ENCODE measurements at places on chromosomes 3 and 15.

DNA sequence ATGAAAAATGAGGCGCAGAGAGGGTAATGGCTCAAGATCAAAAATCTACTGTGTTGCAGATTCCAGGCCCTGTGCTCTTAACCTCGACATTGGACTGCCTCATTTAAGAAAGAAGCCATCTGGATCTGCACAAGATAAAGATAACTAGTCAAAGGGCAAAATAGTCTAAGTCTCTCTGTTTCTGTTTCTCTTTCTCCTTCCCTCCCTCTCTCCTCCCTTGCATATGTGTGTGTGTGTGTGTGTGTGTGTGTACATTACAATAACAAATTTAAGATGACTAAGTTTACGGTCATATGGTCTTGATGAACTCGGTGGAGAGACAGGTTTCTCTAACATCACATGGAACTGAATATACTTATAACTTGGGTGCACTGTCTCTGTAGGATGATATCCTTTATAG, 69.2 kb downstream of the MEIS2 start:
- DNase-seq = no peak

- no peak for DNase-seq
Measured at GRCh38 chr15:101239724-101240136, 12.1 kb downstream of the CHSY1 start.

DNA sequence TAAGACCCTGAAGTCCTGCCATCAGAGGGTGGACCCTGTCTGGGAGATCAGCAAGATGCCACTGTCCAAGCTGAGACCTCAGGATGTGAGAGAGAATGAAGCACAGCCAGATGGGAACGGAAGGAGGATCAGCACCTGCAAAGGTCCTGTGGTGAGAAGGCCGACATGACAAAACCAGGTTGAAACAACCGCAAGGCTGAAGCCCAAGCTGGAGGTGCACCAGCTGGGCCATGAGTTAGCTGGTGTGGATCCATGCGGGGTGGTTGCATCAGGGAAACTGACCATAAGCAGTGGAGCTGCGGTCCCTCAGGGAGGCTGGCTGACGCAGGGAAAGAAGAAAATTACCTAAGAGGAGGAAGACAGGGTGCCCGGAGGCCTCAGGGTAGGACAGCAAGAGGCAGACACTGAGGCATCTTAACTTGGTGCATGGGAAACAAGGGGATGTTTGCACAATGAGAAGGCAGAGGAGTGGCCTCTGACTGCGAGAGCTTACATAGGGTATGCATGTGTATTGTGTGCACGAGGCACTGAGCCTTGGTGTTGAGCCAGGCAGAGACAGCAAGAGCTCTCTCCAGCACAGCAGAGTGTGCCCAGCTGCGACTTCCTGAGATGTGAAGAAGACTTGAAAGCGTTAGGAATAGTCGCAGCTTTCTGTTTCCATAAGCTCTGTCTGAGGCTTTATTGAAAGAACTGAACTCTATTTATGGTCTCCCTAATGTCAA, 497.7 kb downstream of the OCA2 start:
- DNase-seq = no peak

DNA sequence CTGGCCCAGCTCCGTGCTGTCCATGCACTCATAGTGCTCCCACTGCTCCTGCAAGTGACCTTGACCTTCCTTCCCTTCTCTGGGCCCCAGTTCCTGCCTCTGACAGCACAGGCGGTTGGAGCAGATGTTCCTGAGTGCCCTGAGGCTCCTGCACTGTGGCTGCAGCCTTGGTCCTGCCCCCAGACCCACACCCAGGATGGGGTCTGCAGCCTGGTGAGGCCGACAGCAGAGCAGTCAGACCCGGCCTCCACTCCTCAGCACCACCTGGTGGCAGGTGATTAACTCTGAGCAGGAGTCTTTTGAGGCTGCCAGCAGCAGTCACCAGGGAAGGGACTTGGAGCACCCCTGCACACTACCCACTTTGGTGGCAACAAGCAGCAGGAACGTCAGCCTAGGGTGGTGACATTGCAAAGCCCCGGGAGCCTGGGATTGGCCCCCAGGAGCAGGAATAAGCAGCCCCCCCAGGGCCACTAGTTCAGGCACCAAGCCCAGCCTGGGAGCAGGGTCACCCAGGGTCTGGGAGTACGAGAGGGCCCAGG, 64.6 kb downstream of the CYP11A1 start:
- peak; percentile 72 for DNase-seq

DNA sequence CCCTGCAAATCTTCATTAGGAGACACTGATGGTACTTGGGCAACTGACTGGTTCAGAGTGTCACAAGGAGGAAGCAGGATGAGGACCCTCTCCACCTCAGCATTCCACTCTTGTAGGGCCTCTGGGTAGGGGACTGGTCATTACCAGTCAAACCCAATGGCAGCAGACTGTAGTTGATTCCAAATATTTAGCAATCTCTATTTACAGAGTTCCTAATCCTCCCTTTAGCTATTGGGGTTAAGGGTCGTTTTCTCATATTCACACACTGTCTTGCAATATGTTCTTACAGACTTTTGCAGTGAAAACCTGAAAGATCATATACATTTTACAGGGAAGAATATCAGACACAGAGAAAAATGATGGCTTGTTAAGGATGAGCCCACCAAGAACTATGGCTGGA, 397.7 kb downstream of the GAP43 start:
- no peak for DNase-seq

DNA sequence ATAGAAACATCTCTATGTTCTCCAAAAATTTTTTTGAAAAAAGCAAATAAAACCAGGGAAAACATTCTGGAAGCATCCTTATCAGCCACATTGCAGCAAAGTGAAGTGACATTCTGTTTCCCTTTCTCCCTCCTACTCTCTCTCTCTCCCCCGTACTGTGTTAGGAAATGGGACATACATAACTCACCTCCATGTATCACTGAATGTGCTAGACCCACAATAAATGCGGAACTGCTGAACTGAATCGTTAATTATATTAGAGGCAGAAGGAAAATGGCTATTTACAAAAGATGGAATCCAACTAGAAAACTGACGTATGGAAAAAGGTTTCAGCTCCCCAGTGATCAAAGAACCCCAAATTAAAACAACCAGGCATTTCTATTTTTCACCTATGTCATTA, 129.8 kb downstream of the MINAR1 start:
- DNase-seq = no peak

DNA sequence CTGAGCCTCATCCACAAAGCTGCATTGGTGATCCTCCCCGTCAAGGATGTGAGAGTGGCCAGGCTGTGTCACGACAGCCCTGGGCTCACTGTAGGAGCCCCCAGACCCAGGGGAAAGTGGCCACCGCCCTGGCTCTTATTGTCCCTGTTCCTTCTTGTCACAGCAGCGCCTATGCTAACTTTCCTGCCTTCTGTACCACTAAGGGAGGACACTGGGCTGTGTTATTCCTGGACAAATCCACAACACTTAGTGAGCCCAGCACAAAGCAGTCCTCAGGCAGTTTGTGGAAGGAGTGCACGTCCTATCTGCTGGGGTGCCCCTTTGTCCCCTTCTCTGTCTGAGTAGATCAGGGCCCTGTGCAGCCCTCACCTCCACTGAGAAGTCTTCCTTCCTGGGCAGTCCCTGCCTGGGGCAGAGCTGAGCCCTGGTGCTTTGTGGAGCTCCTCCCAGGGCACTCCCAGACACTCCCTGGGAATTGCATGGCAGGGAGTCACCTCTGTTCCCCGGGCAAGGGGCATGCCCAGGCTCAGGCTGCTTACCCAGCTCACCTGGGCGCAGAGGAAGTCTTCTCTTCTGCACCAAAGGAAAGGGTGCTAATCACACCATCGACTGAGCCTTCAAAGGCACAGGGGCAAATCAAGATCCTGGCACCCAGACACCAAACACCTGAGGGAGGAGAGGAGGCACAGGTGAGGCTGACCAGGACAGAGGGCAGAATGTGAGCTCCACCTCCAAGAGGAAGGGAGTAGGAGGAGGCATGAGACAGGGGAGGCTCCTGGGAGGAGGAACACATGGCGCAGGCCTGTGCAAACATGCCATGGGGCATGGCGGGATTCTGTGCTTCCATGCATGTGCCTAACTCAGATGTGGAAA, 138.7 kb downstream of the KLF13 start:
- DNase-seq = no peak

- DNase-seq = no peak
Measured at GRCh38 chr3:190130037-190130436, 9.3 kb upstream of the P3H2 start.

DNA sequence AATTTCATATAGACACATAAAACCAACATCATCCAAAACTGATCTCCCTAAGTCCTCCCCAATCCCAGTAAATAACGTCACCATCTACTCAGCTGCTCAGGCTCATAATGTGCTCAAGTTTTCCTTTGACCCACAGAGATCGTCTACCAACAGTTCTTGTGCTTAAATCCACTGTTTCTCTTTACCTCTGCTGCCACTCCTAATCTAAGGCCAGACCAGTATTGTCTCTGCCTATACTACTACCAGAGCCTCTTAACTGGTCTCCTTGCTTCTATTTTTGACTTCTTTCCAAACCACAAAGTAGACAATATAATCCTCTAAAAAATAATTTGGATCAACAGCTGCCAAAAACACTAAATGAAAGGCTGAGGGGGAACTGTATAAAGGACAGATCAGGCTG, 65.3 kb downstream of the CLASP2 start:
- no peak for DNase-seq

GRCh38 chr15:92883876-92884435, 16.2 kb upstream of the CHD2 start:
- DNase-seq = no peak

GRCh38 chr15:29698030-29698701, 124.1 kb downstream of the TJP1 start:
- DNase-seq = no peak

GRCh38 chr3:119352034-119352609, 57.9 kb downstream of the ARHGAP31 start:
- DNase-seq = no peak

GRCh38 chr3:100802126-100802525, 92.8 kb downstream of the TFG start:
- DNase-seq = no peak

DNA sequence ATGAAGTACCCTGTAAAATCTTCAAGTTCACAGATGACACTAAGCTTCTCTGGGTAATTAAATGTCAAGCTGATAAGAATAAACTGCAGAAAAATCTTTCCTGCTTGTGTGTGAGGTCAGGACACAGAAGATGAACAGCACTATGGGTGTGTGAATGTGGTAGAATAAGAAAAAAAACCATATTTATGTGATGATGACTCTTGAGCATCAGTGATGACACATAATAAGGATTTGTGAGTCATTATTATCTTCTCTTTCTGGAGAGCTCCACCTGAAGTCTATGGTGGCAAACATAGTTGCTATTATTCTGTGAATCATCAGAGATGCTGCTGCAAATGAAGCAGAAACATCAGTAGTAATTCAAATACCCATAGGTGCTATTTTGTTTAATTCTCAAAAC, 422.4 kb downstream of the DIPK2A start:
- DNase-seq = no peak

- no peak for DNase-seq
Measured at GRCh38 chr3:4829031-4829394, 150.2 kb upstream of the BHLHE40 start.

- DNase-seq = no peak
Measured at GRCh38 chr3:15216501-15216900, 10.5 kb downstream of the CAPN7 start.

- no peak for DNase-seq
Measured at GRCh38 chr3:67484085-67484484, 170.3 kb downstream of the SUCLG2 start.

DNA sequence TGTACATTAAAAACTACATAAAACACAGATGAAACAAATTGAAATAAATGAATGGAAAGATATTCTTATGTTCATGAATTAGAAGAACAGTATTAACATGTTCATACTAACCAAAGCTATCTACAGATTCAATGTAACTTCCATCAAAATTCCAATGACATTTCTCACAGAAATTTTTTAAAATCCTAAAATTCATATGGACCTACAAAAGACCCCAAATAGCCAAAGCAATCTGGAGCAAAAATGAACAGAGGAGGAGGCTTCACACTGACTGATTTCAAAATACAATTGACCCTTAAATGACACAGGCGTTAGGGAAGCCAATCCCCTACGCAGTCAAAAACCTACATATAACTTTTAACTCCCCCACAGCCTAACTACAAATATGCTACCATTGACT, 39.4 kb downstream of the KPNA1 start:
- no peak for DNase-seq

DNA sequence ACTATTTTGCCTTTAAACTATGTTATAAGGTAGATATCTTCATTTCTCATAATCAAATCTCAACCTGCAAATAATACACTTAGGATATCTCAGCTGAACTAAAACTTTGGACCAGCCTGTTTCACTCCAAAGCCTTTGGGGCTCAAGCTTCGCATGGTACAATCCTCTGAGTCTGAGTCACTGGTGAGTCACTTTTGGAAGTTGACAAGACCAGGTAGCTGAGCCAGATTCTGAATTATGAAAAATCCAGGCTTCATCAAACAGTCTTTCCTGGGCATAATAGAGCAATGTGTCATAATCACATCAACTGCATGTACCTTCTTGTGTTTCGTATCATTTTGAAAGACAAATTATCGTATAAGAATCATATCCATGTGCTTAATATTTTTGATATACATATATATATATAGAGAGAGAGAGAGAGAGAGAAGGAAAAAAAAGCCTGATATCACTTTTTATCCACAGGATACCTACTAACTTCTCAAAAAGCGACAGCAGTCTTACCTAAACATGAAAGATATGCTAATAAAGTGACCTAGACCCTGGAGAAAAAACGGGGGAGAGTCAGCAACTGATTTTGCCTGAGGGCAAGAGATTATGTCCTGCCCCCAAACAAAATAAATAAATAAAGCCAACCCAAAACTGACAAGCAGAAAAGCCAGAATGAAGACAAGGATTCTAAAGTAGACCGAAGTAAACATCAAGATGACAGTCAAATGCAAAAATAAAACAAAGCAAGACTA, 263.9 kb upstream of the TGFBR2 start:
- no peak for DNase-seq

GRCh38 chr3:48414376-48415250, 15.3 kb downstream of the PLXNB1 start:
- DNase-seq = no peak

DNA sequence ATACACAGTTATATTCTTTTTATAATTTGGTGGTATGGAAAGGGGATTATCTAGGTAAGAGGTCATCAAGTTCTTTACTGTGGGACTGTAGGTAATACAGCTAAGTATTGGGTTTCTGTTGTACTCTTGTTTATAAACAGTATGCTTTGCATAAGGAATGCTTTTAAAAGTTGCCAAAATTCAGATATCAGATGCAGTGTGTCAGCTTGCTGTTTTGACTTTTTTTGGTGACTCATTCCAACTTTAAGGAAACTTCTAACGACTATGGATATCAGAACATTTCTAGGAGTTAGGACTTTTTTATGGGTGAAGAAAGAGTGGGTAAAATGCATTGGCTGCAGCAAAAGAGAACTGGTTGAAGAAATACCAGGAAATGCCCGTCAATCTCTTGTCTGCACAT, 2.8 kb downstream of the SCAANT1 start:
- DNase-seq = no peak

- no peak for DNase-seq
Measured at GRCh38 chr3:28711293-28711692, 362.7 kb upstream of the AZI2 start.
